Hematopoietic multipotent progenitor cell treated with erythropoietin and hydrocortisone succinate and interleukin-3 and kit ligand, for 17 days (in vitro differentiated cells): ENCODE measurements at places on chromosomes 11 and 22.

DNA sequence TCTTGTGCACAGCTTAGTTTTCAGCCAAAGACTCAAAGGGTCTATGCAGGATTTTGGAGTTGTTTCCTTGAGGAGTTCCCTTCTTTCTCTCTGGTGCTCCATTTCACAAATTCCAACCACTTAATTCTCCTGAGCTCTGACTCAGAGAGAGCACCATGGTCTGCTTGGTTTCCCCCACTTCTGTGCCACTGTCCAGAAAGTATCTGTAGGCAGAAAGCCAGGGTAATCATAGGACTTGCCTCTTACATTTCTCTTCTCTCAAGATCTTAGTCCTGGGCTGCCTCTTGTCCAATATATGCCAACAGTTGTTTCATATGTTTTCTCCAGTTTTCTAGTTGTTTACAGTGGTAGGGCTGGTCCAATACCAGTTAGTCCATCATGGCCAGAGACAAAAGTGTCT, 6.4 kb upstream of the MRGPRD start:
- no peak for DNase-seq

DNA sequence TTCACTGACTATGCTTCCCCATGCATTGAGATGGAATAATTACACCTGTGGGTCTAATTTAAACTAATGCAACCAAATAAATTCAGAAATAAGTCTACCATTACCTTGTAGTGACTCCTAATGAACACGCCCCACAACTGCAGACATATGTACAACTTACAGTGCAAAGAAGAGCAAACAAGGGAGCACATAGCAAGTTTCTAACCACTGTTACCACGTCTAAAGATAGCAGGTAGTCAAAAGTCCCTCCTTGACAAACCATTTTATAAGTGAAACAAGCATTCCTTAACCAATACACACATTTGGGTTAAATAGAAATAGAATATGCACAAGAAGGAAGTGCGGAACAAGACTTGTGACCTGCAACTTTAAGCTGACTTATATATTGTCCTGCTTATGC, 20.6 kb downstream of the PHF21A start:
- no peak for DNase-seq

DNA sequence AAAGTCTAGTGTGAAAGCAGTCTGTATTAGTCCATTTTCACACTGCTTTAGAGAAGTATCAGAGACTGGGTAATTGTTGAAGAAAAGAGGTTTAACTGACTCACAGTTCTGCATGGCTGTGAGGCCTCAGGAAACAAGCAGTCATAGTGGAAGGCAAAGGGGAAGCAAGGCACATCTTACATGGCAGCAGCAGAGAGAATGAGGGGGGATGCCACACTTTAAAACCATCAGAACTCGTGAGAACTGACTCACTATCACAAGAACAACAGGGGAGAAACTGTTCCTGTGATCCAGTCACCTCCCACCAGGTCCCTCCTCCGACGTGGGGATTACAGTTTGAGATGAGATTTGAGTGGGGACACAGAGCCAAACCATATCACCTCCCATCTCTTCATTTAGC, 13.8 kb upstream of the TUBA8 start:
- no peak for DNase-seq

GRCh38 chr11:132589791-132590190, 942.5 kb downstream of the OPCML start:
- DNase-seq = no peak

DNA sequence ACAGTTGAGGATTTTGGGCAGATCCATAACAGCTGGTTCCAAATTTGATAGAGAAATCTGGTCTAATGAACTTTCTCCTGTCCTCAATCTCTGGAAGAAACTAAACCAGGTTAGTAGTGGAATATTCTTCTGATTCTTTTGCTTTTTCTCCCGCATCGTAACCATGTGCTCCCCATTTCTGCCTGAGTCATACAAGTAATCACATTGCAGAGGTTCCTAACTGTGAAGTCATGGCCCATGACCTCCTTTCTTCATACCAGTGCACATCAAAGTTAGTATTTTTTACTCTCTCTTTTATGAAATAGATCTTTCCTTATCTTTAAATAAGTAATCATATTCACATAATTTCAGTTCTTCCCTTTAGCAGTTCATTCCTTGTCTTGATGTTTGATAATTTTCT, 249.0 kb downstream of the DYNC2H1 start:
- no peak for DNase-seq

DNA sequence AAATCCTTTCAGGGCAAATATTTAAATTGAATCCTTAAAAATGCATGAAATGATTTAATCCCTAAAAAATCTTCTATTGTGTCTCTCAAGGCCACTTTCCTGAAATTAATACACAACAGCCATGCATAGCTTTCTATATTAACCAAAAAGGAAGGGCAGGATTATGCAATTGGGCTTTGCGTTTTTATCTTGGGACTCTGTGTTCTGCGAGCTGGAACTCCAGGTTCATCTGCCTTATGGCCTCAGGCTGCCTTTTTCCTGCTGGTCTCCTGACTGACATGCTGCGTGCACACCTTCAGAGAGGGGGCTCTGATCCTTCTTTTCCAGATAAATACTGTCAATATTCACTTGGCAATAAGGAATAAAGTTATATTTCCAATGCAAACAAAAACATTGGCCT, 141.7 kb upstream of the GRIA4 start:
- no peak for DNase-seq

- DNase-seq = no peak
These were observed 31.6 kb upstream of the CECR2 start for GRCh38 chr22:17337639-17338038.

- DNase-seq = no peak
These were observed 86.9 kb upstream of the PRR5 start for GRCh38 chr22:44615146-44615545.

DNA sequence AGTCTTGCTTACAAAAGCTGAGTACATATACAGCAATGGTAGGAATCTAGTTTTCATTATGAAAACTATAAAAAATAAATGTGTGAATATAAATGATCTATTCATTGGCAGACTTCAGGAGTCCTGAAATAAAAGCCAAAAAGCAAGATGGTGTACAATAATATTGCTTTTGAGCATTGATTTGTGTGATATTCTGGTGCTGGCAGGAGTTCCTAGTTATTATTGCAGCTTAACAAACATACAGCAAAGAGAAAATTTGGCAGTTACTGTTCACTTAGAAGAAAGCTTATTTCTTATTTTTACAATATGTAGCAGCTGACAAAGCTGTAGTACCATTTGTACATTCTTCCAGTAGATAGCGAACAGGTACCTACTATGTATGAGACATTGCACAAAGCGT, 1518.9 kb upstream of the TENM4 start:
- no peak for DNase-seq

- DNase-seq = no peak
These were observed 5.6 kb downstream of the AHNAK start for GRCh38 chr11:62540804-62541701.

- no peak for DNase-seq
These were observed 19.9 kb upstream of the CTR9 start for GRCh38 chr11:10731064-10731680.

DNA sequence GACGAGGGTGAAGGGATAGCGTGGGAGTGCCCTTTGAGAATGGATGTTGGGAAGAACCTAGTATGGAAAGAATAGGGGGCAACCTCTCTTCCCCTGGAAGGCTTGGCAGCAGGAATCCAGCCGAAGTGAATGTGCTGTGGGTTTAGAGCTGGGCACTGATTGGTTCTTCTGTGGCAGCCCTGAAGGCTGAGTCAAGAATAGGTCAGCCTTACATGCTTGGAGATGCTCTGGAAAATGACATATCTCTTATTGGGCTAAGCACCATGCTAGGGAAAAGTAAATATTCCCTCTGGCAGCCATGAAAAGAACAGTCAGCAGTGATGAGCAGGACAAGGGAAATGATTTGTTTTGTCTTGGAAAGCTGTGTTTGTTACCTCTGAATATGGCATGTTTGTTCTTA, 149.5 kb downstream of the COMMD9 start:
- no peak for DNase-seq

DNA sequence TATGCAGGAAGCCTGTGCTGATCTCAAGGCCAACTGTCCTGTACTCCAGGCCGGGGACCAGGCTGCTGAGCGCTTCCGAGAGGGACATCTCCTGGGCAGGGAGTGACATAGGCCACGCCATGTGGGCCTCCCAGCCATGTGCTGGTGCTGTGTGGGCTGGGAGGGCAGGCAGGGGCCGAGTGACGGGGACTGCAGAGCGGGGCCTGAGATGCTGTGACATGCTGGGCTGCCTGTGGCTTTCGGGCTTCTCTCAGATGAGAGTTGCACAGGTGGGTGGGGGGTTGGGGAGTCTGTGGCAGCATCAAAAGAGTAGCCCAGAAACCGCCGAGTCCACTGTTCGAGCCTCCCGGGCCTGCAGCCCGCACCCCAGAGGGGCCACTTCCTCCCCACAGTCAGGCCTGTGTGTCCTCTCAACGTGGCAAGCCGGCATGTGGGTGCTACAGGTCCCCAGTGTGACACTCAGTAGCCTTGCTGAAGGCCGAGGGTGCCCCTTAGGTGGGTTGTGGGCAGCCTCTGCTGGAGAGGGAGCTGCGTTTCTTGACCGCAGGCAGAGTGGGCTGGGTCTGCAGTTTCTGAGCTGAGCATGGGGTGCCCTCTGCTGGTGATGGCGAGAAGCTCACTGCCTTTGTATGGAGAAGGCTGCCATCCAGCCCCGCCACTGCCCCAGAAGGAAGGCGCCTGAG, 101.2 kb downstream of the BCR start:
- DNase-seq = peak; percentile 51

GRCh38 chr11:129992161-129992944, 10.3 kb downstream of the PRDM10 start:
- DNase-seq = peak; percentile 73

DNA sequence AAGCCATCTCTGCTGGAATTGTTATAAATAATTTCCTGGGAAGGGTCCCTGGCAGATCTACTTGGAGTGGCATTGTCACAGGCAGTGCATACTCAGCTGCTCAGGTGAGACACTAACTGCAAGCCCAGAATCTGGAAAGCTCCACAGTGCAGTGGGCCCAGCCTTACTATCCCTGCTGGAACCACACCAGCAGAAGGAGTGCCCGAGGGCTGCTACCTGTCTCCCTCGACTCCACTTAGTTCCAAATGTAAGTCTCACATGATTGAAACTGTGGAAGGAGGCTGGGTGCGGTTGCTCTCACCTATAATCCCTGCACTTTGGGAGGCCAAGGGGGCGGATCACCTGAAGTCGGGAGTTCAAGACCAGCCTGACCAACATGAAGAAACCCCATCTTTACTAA, 14.3 kb upstream of the SYVN1 start:
- no peak for DNase-seq

DNA sequence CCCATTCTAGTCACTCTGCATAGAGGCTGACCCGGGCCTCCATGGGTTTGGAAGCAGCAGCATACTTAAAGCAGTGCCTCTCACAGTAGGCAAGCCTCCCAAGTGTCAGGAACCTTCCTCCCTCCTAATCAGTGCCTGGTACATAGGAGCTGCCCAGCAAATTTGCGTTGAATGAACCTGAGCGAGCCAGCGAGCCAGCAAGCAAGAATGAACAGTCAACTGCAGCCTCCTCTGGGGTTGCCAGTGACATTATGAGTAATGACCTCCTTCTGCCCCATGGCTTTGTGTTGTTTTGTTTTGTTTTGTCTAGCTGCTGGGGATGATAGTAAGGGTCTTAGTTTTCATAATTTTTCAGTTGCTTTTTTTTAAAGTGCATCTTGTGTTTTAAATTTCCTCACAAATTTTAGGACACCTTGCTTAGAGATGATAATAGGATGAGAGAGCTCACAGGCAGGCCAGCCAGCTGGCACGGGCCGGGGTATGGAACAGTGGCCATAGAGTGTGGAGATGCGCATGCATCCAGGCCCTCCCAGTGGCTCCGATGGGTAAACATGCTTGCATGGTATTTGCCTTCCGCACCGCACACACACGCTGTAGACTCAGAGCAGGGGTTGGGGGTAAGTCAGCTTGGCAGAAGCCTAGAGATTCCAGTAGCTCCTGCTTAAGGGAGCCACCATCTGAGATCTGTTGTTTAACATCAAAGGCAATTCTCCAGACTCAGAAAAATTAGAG, 36.1 kb downstream of the TTC12 start:
- DNase-seq = no peak

DNA sequence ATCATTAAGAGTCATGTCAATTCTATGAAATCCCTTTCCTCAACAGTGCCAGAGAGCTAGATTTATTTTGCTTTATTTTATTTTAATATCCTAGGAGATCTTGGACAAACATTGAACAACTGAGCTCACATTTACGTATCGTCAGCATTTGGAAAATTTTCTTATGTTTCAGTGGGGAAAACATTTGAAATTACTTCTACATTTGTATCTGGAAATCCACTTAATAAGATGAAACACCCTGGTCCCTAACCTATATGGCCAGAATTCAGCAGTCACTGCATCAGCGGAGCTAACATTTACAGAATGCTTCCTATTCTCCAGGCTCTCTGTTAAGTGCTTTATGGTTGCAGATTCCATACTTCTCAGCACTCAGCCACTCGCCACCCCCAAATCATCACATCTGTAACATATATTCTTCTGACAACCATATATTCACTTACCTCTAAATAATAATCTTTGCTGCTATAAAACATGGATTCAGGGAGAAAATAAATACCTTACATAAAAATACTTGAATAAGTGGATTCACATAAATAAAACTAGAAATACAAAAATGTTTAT, 773.9 kb downstream of the JRKL start:
- DNase-seq = no peak

- peak; percentile 31 for DNase-seq
These were observed 9.4 kb upstream of the FANCF start for GRCh38 chr11:22634897-22635629.

DNA sequence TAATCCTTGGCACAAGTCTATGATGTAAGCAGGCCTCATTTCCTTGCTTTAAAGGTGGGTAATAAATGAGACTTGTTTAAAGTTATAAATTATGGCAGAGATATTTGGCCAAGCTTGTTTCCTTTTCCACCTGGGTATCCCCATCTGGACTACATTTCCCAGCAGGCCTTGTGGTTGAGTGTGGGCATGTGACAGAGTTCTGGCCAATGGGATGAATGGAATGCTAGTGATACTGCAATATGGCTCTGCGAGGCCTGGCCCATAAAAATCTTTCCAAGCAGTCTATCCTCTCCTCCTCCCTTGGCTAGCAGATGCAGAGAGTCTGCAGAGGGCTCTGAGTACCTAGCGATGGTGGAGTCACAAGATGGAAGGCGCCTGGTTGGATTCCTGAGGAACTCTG, 102.5 kb downstream of the TIMP3 start:
- peak; percentile 47 for DNase-seq

GRCh38 chr11:99244613-99245012, 223.9 kb downstream of the CNTN5 start:
- no peak for DNase-seq
